ENCODE measurements at places on chromosomes 7 and 10. TPM values are rescaled to one million over a fixed set of nuclear protein-coding genes. Genes with fewer than 3 reads are reported as not detected.

IDI2 gene
- not detected for total RNA-seq

URGCP gene
- 24.7 TPM for total RNA-seq

DDX56 gene
- 14.6 TPM for total RNA-seq

CUL2 gene
- total RNA-seq = 28.1 TPM

ERVW-1 gene
- not detected for total RNA-seq

CABCOCO1 gene
- total RNA-seq = 3.4 TPM

CCL24 gene
- total RNA-seq = not detected

SRRT gene
- 41.2 TPM for total RNA-seq

IGFBP1 gene
- not detected for total RNA-seq

HMX3 gene
- total RNA-seq = not detected

TFR2 gene
- 0.08 TPM for total RNA-seq

TUBB8 gene
- total RNA-seq = not detected

C10orf62 gene
- not detected for total RNA-seq

FKBP9 gene
- total RNA-seq = 831 TPM

AP5Z1 gene
- 33.9 TPM for total RNA-seq

EN2 gene
- total RNA-seq = not detected
